SK-N-SH (cell line): ENCODE measurements at places on chromosomes 16 and 17. TPM values are rescaled to one million over a fixed set of nuclear protein-coding genes. Genes with fewer than 3 reads are reported as not detected.

Gene ASGR1
- 2.0 and 2.1 TPM in 2 replicates for polyA plus RNA-seq

- no peaks in the 10 kb centered on the region for H3K27me3 ChIP-seq
- peaks cover 12% of the 10 kb centered on the region; the same call in 1 of the 2 replicates for H3K4me1 ChIP-seq
- H3K27ac ChIP-seq = peak overlapping the region; percentile 61; the same call in 1 of the 2 replicates
- no peak overlapping the region for H3K4me3 ChIP-seq
- no peaks in the 10 kb centered on the region for H3K36me3 ChIP-seq
Observed at GRCh38 chr16:17496891-17497290, 26.1 kb upstream of the XYLT1 start.

DNA sequence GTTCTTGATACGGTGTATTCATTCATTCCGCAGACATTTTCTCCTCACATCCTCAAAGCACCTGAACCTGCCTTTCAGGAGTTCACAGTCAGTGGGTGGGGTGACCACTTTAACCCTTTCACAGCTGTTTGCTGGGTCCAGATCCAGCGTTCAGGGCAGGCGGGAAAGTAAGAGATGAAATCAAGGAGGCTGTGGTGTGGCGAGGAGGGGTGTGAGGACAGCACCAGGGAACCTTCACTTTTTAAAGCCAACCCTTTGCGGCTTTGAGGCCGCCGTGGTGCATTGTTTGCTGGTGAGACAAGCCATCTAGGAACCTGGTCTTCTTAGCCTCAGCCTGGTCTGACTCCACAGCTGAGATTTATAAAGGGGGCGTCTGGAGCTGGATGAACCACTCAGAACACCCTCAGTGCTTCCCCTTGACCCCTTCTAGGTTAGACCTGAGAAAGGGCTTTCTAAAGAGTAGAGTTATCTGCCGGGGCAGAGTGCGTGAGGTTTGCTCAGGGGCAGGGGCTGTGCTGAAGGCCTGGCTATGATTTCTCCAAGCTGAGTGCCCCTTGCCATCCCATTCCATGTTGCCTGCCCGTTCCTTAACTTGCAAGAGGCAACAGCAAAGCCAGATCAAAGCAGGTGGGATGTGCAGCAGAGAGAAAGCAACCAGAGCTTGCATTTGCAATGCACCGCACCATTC, 933 bp downstream of the CCR7 start:
- no peaks in the 10 kb centered on the region for H3K36me3 ChIP-seq
- H3K4me3 ChIP-seq = no peak overlapping the region

DNA sequence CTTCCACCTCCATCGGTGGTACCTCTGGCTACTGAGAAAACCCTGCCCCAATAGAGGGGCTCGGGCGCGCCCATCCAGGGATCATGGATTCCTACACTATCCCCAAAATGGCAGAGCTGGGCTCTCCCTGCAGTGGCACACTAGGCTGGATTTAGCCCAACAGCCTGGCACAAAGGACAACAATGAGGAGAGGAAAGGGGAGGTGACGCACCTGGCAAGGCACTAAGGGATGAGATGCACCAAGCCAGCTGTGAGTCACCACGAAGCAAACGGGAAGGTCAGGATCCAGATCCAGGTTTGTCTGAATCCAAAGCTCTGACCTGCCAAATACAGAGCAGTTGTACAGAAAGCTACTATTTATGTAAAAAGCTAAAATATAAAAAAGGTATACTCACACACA, 18.1 kb downstream of the UBE2O start:
- no peak for DNase-seq
- no peak overlapping the region for H3K27ac ChIP-seq
- no peaks in the 10 kb centered on the region for H3K36me3 ChIP-seq
- no peak overlapping the region for H3K4me3 ChIP-seq
- peaks cover 13% of the 10 kb centered on the region; the same call in 1 of the 2 replicates for H3K4me1 ChIP-seq

DNA sequence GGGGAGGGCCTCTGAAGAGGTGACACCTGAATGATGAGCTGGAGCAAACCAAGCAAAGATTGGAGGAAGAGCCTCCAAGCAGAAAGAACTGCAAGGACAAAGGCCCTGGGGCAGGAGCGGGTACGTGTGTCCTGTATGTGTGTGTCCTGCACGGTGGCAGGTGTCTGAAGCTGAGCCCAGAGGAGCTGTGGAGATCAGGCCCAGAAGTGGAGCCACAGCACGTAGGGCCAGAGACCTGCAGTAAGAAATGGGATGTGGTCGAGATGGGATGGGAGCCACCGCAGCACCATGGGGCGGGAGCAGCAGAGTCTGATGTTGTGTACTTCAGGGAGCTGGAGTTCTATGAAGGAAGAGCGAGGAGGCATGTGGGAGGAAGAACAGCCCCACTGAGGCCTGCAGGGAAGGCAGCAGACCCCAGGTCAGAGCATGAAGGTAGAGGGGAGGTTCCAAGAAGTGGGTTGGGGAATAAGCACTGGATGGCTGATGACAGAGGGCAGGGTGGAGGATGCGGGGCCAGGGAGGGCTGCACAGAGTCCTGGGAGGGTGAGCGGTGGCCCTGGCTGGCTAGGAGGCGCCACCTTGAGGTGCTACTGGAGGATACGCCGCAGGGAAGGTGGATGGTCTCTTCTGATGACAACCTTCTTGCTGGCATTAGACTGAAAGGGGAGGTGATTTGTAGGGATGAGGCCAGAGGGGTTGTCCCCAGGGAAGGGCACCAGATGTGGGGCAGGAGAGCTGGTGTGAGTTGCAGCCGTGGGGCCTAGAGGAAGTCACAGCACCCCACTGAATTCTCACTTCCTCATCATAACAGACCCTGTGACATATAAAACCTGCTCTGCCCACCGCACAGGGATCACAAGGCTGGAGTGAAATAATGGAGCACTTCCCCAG, 10.6 kb upstream of the CETP start:
- no peak overlapping the region for H3K4me3 ChIP-seq
- no peaks in the 10 kb centered on the region; the same call in 1 of the 2 replicates for H3K4me1 ChIP-seq
- H3K27me3 ChIP-seq = no peaks in the 10 kb centered on the region
- no peak overlapping the region for H3K27ac ChIP-seq
- H3K36me3 ChIP-seq = peaks cover 4% of the 10 kb centered on the region

GRCh38 chr16:57722651-57723050, 12.9 kb upstream of the KATNB1 start:
- no peaks in the 10 kb centered on the region; the same call in 1 of the 2 replicates for H3K27me3 ChIP-seq
- DNase-seq = no peak
- no peak overlapping the region for H3K4me3 ChIP-seq
- H3K36me3 ChIP-seq = no peaks in the 10 kb centered on the region
- no peak overlapping the region for H3K27ac ChIP-seq
- H3K4me1 ChIP-seq = no peaks in the 10 kb centered on the region

GRCh38 chr17:6494239-6494941, 50.1 kb downstream of the PIMREG start:
- no peaks in the 10 kb centered on the region for H3K27me3 ChIP-seq
- DNase-seq = no peak
- H3K27ac ChIP-seq = no peak overlapping the region
- no peak overlapping the region for H3K4me3 ChIP-seq
- peaks cover 5% of the 10 kb centered on the region; the same call in 1 of the 2 replicates for H3K4me1 ChIP-seq

GRCh38 chr17:3953542-3953941, 10.7 kb downstream of the ATP2A3 start:
- H3K27ac ChIP-seq = no peak overlapping the region
- DNase-seq = no peak
- H3K36me3 ChIP-seq = no peaks in the 10 kb centered on the region
- H3K27me3 ChIP-seq = no peaks in the 10 kb centered on the region
- H3K4me3 ChIP-seq = no peak overlapping the region

GRCh38 chr17:58351182-58351581, 819 bp downstream of the SUPT4H1 start:
- peaks cover 37% of the 10 kb centered on the region for H3K36me3 ChIP-seq
- no peak overlapping the region for H3K27ac ChIP-seq
- DNase-seq = no peak
- H3K27me3 ChIP-seq = no peaks in the 10 kb centered on the region
- peak overlapping the region; percentile 74 for H3K4me3 ChIP-seq

DNA sequence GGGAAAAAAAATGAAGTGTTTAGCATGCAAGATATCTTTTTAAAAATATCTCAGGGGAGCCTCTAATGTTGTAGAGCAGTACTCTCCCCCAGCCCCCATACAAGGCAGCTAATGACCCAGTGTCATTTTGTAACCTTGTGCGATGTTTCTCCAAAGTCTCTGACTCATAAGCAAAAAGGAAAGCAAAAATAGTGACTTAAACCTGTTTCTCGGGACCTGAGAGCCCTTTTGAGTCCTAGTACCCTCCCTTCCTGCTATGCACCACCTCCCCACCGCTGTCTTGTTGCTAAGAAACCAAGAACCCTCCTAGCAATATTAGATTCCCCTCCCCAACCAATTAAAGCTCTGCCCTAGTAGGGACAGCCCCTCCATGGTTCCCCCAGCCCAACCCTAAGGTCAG, 2.8 kb downstream of the MYCBPAP start:
- H3K4me3 ChIP-seq = no peak overlapping the region
- DNase-seq = no peak
- H3K36me3 ChIP-seq = no peaks in the 10 kb centered on the region
- H3K27me3 ChIP-seq = no peaks in the 10 kb centered on the region

- H3K4me1 ChIP-seq = peaks cover 8% of the 10 kb centered on the region; the same call in 1 of the 2 replicates
- H3K27me3 ChIP-seq = no peaks in the 10 kb centered on the region
Observed at GRCh38 chr17:43816336-43817320, 16.3 kb downstream of the MPP3 start.
